D341Med (cell line): ENCODE measurements at places on chromosomes 1 and 21.

GRCh38 chr1:112522621-112523020, 13.9 kb downstream of the WNT2B start:
- DNase-seq: no peak

DNA sequence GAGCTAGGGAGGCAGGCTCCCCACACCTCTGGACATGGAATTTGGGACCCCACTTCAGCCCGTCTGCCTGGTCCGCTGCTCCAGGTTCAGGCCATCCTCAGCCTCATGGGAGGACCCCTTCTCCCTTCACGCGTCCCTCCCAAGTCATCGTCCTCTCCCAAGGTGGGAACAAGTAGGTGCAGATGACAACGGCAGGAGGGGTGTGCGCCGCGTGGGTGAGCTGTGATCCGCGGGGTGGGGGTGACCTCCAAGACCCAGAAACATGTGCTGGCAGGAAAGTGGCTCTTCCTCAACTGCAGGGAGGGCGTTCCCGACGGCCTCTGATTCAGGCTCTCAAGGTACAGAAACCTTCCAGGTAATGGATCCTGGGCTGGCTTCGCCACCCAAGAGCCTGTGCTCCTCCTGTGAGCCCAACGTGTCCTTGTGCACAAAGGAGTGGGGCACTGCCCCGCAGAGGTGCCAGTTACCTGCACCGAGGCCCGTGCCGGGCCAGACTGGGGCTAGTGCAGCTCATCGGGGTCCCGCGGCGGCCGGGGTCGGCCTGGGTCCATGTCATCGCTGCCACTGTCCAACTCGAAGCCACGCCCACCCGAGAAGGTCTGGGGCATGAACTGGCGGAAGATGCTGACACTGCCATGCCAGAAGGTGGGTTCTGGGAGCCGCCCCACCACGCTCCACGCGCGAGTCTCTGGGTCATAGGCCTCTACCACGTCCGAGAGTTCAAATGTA, 9.6 kb downstream of the KLHL21 start:
- DNase-seq: no peak

DNA sequence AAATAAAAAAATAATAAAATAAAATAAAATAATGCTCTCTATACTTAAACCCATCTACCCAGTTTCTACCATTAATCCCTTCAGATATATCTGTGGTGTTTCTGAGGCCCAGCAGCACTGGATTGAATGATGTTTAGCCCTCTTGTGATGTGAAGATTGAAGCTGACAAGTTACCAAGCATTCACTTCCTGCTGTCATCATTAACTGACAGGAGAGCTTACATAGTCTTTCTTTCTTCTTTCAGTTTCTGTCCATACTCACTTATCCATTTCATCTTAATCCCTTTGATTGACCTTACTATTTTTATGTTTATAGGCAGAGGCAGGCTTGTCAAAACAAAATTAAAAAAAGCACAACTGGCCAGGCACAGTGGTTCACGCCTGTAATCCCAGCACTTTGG, 38.8 kb upstream of the PGD start:
- no peak for DNase-seq

DNA sequence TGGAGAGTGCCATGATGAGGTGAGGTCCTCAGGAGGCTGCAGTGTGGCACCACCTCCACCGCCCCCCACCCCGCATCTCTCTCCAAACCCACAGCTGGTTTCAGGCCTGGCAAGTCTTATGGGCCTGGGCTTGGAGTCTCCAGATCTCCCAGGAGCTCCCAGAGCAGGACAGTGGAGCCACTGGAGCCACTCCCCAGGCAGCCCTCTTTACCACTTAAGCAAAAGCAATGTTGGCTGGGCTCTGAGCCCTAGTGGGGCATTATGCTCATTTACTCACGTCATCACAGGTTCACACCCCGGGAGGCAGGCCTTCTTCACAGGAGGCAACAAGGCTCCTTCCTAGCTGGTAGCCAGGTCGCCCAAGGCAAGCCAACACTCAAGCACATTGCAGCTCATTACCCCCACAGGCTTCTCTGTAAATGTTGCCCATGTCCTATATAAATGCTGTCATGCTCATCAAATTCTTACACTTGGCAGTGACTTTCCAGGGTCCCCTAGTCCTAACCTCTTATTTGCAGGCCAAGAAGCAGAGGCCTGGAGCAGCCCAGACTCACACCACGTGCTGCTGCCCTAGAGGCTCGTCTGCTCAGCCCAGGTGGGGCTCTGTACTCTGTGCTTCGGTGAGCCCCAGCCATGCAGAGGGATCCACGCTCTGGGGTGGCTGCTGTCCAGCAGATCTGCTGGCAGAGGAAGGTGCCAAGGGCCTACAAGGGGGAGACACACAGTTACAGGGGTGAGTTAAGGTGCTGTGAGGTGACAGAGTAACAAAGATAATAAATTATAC, 459.3 kb downstream of the MATN1 start:
- DNase-seq: no peak

DNA sequence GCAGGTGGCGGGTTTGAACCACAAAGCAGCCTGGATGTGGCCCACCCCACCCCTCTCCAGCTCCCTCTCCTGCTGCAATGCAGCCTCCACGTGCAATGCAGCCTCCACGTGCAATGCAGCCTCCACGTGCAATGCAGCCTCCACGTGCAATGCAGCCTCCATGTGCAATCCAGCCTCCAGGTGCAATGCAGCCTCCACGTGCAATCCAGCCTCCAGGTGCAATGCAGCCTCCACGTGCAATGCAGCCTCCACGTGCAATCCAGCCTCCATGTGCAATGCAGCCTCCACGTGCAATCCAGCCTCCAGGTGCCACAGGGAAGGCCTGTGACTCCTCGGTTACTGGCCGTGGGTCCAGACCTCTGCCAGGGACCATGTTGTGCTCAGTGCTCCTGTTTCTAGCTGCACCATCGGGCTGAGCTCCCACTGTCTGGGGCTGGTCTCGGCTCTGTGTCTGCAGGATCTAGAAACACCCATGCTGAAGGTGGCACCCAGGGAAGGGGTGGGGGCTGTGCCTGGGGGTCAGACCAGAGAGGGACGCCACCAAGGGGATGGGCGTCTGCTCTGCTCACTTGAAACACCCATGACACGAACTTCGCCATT, 11.9 kb upstream of the LRRC3 start:
- DNase-seq: no peak

DNA sequence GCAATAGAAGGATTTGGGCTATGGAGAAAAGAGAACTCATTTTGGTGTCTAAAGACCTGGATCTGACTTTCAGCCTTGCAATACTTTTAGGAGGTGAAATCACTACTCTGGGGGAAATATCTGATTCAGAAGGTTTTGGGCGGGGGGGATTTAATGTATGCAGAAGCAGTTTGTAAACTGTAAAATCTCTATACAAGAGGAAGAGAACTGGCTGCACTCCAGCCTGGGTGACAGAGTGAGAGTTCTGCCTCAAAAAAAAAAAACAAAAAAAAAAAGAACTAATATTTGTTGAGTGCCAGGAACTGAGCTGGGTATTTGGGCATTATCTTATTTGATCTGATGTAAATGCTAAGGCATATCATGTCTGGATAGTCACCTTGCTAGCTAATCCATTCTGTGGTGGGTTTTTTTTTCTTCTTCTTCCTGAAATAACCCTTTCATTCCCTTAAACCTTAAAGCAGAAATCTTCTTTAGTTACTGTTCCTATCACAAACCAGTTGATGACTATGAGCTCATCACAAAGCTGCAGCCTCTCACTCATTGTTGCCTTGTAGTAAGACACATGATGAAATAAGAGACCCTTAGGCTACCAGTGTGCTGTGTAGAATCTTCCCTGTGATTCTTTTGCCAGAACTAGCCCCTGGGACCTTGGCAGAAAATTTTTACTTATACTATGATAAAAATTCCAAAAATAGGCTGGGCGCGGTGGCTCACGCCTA, 35.6 kb upstream of the SLC16A1 start:
- no peak for DNase-seq
